ENCODE measurements at places on chromosomes 12 and 14.

DNA sequence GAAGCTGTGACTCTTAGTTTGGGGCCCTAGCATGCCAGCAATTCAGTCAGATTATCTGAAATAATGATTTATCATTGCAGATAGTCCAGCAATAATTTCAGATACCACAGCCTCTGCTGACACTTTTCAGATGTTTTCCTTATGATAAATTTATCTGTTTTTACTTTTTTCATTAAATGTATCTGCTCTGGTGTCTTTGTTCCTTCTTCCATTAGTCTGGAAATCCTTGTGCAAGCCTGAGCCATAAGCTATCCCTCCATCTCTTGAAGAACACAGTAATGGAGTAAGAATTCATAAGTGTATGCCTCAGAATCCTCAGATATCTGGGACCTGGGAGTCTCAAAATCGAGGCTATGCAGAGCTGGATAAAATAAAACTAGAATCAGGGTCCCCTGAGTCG, 146.4 kb upstream of the KRR1 start:
- no peak for DNase-seq

DNA sequence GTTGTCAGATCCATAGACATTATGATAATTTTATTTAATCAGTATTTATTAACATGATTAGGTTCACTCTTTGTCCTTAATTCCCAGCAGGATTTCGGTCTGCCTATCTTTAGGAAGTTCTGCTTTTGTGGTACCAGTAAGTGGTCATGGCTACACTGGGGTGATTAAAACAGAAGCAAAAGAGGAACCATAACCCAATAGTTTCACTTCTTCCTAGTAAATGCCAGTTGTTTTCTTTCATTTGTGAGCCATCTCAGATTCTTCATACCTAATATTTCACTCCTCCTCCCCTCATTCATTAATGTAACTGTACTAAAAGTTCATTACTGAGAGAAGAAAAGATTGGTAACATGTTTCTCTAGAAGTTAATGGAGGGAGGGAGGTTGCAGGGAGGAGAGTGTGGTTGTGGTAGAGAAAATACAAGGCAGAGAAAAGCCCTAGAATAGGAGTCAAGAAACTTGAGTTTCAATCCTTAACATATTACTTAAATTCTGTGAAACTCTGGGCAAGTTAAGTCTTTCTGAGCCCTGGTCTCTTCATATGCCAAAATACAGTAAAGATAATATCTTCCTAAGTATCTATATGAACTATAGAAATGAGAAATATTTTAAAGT, 101.2 kb downstream of the PEBP1 start:
- no peak for DNase-seq

- no peak for DNase-seq
Measured at GRCh38 chr14:63867933-63868921, 15.4 kb downstream of the SYNE2 start.

- DNase-seq = peak; percentile 15
Measured at GRCh38 chr14:89027097-89027740, 202.8 kb downstream of the TTC8 start.

DNA sequence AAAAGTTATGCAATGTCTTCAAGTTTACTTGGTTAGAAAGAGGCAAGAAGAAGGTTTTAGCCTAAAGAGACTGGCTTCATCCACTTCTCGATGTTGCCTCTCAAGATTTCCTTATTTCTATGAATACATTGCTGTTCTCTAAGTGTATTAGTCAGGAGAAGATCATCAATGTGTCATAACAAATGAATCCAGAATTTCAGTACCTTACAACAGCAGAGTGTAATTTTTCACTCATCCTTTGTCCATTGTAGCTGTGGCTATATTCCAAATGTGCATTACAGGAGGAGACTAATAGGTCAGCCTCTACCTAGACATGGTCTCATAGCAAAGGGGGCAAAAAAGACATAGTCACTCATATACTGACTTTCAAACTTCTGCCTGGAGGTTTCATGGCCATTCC, 579.1 kb downstream of the PRKD1 start:
- DNase-seq = no peak

GRCh38 chr14:98957211-98958047, 314.6 kb downstream of the BCL11B start:
- DNase-seq = no peak

DNA sequence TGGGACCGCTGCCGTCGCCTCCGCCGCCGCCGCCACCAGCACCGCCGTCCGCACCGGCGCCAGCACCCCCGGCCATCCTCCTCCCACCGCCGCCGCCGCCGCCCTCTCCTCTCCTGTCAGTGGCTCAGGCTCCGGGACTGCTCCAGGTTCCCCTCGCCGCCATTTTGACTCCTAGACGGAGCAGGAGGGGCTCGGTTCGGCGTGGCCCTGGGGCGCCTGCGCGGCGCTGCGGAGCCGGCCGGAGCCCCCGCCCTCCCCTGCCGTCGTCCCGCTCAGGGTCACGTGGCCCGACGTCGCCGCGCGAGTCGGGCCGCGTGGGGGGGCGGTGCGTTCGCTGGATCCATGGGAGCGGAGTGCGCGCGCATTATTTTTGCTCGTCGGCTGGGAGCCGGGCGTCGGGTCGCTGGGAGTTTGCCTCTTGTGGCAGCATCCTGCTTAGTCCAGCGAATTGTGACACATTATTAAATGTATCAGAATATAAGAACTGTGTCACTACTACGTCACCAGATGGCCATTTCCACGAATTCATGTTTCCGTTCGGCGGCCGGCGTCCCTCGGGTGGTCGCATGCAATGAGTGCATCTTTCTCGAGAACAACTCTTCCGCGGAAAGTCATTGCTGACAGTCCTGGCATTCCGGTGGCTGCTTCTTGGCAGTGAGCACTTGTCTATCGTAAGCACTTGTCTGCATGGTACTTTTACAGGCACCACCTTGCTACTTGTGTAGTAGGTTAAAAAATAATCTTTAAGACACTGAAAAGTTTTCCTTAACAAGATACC, at the start of gene BTBD7:
Gene BTBD7 (minus strand): TSS at position 184 of the 778 bp plus-strand sequence. CDS start 36,985 bp downstream, outside the sequence.
- DNase-seq = peak; percentile 81

All from stimulated activated CD8-positive, alpha-beta memory T cell treated with anti-CD3 and anti-CD28 coated beads, Interleukin-15, amount 100 ng/mL, for 1 hour (primary cell).